ENCODE measurements at places on chromosomes 2 and 18. TPM values are rescaled to one million over a fixed set of nuclear protein-coding genes. Genes with fewer than 3 reads are reported as not detected.

MAPRE2 gene
- 29.3 TPM for total RNA-seq

GRCh38 chr2:40511661-40512213 lies 59.8 kb upstream of the SLC8A1 start:
- peak; percentile 26 for DNase-seq

DNA sequence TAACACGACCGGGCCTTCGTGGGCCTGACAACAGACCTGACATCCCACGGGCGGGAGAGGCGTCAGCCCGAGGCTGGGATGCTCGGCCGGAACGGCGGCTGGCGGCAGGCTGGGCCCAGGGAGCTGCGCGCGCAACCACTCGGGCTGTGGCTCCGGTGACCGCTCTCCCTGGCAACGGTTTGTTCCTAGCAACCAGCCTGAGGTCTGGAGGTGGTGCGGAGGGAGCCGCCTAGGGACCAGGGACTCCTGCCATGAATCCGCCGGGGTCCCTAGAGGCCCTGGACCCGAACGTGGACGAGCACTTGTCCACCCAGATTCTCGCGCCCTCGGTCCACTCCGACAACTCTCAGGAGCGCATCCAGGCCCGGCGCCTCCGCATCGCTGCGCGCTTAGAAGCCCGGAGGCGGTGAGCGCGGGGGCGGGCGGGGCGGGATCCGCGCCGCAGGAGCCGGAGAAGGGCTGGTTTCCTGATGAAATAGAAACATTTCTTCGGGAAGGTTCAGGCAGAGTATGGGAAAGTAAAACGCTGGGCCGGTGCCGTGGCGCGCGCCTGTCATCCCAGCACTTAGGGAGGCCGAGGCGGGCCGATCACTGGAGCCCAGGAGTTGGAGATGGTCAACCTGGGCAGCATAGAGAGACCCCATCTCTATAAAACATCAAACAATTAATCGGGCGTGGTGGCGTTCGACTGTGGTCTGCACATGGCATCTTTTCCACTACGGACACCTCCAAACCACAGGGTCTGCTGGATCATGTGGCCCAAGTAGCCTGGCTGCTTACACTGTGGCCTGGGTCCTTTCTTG lies at the start of gene DRC1:
Gene DRC1, plus strand, starts transcription at position 182 of the 803 bp plus-strand sequence. Its CDS starts 70 bp downstream, at position 252.
- DNase-seq: peak; percentile 84

GRCh38 chr2:218821605-218822211 lies 9.9 kb downstream of the PRKAG3 start:
- no peak for DNase-seq

SLC4A1AP gene
- total RNA-seq: 20.5 TPM

- no peak for DNase-seq
These were observed 929.4 kb upstream of the PIK3C3 start for GRCh38 chr18:41025666-41026065.

- no peak for DNase-seq
These were observed 131.0 kb downstream of the PHLPP1 start for GRCh38 chr18:62846313-62846712.

POTEI gene
- total RNA-seq: 0.27 TPM

- no peak for DNase-seq
These were observed 16.6 kb downstream of the CTDP1 start for GRCh38 chr18:79695856-79696850.

DNA sequence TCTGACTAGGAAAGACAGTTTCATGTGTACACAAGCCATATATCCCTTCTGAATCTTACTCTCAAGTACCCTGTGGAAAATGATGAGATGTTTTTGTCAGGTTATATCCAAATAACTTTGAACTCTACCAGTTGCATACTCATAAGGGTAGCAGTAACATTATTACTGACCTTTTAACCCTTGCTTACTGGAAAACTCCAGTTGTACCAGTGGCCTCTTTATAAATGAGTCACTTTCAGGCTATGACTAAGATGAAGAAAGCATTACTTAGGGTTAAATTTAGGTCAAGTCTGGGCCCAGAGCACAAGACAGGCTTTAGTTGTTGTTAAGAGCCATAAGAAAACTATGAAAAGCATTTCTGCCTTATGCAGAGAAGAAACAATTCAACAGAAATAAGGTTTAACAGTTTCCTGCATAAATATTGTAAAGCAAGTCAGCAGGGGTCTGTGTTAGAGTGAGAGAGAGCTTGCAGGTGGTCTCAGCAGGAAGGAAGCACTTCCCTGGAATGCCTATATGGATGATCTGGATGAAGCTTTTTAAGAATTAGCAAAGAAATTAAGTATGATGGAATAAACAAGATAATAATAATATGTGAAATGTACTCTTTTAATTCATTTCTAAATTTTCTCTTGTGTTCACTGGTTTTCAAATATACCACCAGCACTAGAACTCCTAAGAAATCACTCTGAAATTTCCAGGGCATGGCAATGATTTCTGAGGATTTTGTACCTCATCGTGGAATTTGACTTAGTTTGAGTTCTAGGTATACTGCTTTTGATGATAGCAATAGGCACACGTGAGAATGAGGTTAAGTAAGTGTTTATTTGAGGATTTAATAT lies 126.6 kb downstream of the UBE2E3 start:
- DNase-seq: no peak

DNA sequence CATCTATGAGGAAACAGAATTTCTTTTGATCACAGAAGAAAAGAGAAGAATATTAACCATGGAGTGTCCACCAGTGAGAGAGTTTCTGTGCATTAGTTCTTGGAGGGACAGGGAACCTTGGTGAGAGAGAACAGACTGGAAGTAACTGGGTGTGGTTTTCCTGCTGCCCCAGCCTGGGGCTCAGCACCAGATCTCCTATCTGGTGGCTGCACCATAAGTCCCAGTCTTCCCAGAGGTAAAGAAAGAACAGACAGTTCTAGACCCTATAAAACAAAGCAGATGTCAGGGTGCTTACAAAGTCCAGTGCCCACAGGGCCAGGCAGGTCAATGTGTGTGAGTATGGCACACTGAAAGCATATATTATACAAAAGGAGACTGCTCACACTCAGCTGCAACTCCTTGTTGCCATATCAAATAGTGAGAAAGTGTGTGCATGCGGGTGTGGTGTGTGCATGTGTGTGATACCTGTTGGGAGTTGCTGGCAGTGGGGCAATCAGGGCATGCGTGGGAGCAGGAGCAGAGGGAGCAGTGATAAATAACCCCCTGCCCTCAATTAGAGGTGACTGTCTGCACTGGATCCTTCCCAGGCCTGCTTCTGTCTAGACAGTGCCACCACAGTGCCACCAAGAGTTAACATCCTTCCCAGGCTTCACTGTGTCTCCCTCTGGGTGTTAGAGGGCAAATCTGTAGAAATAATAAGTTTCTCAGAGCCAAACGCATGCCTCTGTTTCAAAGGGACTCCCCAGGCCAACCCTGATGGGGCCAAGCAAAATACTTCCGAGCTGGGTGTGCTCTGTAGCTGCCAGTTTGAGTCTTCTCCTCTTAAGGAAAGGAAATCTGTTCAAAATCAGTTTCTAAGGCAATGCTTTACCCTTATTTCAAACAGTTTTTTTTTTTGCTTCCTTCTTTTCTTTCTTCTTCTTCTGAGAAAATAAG lies 45.7 kb downstream of the RDH14 start:
- DNase-seq: no peak

HOXD13 gene
- not detected for total RNA-seq

GRCh38 chr2:88599527-88599926 lies 27.7 kb downstream of the EIF2AK3 start:
- no peak for DNase-seq

DNA sequence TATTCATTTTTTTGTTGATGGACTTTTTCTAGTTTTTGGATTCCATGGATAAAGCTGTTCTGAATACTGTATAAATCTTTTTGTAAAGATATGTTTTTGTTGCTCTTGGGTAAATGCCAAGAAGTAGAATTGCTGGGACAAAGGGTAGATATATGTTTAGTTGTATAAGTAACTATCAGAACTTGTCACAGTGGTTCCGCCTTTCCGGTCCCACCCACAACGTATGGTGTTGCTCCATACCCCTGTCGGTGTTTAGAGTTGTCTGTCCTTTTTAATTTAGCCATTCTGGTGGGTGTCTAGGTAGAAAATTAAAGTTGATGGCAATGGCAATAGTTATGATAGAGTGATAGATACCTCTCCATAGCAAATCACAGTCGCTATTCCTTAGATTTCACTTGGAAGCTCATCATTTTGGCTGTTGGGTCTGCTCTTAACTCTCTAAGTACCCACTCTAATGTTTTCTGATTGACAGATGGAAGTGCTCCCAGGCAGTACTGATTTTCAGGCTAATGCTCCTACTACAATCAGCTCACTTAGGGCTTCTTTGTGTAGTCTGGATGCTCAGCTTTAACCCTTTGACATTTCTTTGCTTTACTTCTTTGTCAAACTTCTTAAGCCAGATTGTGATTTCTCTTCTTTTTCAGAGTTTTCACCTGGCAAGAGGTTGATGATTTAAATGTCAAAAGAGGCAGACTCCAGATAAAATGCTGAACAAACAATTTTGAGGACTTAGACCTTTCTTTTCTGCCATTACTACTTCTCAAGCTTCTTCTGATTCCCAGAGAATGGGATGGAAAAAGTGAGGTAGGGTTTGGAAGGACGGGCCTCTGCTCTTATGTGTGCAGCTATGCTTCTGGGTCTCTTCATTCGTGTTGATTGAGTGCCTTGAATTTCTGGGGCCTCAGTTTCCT lies 156.4 kb downstream of the AQP4 start:
- no peak for DNase-seq

CDH2 gene
- 7.9 TPM for total RNA-seq

C1GALT1C1L gene
- total RNA-seq: 0.68 TPM

DNA sequence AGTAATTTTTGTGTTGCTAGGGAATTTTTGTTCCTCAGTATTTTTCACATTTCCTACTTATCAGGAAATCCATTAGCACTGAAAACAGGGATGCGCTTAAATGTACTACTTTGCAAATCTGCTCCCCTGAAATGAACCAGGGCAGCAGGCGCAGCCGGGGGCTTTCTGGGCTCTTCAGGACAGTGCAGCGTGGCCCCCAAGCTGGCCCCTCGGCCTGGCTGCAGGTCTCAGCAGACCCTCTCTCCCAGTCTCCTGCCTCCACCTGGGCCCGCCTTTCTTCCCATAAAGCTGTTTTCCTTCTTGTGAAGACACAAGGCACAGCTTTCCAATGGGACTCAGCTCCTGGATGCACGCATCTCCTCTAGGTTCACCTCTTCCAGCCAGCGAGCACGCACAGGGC lies 35.3 kb downstream of the EIPR1 start:
- DNase-seq: no peak

MTERF4 gene
- 67.8 TPM for total RNA-seq

- no peak for DNase-seq
These were observed 1269.7 kb upstream of the ZEB2 start for GRCh38 chr2:145789636-145790035.

DNA sequence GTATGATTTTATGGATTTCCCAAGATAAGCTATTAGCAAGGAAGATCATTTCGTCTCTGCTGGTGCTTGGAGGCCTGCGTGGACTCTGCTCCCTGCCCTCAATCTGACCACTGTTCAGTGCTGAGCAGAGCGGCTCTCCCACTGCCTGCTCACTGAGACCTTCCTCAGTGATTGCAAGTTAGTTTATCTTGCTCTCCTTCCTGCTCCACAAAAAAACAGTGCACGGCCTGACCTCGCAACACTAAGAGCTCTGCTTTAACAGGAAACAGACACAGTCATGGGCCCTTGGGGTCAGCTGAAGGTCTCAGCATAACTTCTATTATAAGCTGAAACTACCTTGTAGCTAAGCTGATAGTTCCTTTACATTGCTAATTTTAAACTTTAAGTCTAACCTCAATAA lies 53.1 kb downstream of the PRELID3A start:
- no peak for DNase-seq

GRCh38 chr2:88188748-88189147 lies 18.6 kb downstream of the THNSL2 start:
- no peak for DNase-seq
